KG1 (cell line): ENCODE measurements at places on chromosomes 7 and 10.

- DNase-seq, result no peak
Observed at GRCh38 chr7:18541181-18541870, 45.8 kb downstream of the HDAC9 start.

- peak; percentile 62 for DNase-seq
Observed at GRCh38 chr10:88991899-88992320, 1.3 kb downstream of the FAS start.

DNA sequence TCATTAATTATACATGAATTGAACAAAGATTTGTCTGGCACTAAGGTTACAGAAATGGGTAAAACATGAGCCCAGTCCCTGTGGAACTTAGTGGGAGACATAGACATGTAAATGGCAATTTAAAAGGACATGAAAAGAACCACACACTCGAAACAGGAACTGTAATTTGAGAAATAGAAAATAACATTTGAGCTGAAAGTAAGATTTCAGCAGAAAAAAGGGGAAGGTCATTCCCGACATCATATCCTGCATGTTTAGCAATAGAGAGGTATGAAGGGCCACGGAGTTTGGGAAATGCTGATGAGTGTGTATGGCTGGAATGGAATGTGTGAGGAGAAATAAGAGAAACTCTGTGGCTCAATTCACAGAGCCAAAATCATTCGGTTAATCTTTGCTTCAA is 175.4 kb upstream of the AHR start:
- no peak for DNase-seq

DNA sequence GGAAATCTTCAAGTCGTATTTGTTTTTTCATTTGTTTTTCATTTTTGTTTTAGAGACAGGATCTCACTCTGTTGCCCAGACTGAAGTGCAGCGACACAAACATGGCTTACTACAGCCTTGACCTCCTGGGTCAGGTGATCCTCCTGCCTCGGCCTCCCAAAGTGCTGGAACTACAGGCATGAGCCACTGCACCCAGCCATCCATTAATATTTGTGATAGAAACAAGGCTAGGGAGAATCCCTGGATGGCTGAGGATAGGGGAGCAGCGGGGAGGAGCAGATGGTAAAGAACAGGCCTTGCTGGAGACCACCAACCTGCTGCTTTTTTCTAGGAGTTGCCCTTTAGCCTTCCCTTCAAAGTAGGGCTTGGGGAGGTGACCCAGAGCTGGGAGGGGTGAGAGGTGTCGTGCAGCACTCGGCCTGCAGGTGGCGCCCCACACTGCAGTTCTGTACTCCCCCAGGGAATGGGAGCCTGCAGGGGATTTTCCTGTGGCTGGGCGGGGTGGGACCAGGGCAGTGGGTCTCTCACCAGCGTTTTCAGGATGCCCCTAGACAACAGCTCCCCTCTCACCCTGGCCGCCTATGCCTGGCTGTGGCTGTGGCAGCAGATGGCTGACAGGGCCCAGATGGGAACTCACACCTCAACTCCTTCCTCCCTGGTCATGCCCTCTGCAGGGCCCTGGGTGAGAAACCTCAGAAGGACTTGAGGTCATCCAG is 12.6 kb upstream of the CDH23 start:
- peak; percentile 67 for DNase-seq

DNA sequence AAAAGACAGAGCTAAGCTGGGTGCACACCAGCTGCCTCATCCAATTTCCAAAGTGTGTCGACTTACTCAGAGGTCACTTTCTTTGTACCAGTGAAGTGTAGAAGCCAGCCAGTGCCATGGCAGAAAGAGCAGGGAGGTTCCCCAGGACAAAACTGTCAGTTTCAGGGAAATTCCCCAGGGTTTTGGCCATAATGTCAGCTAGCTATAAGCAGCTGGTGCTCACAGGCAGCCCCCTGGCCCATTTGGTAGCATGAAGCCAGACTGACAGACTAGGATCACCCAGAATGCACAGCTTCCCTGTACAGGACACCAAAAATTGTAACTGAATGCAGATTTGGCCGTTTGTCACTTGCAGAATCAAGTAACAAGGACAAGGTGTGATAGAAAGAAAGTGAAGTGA is 28.6 kb downstream of the MRPL32 start:
- no peak for DNase-seq

GRCh38 chr10:27297844-27298521 is 57.4 kb upstream of the ACBD5 start:
- DNase-seq, result no peak

GRCh38 chr7:34107276-34107675 is 201.9 kb downstream of the BMPER start:
- DNase-seq, result no peak
